ENCODE measurements at places on chromosomes 12 and 14. TPM values are rescaled to one million over a fixed set of nuclear protein-coding genes. Genes with fewer than 3 reads are reported as not detected.

- no peak for DNase-seq
These were observed 64.4 kb downstream of the DDX51 start for GRCh38 chr12:132079695-132080094.

DNA sequence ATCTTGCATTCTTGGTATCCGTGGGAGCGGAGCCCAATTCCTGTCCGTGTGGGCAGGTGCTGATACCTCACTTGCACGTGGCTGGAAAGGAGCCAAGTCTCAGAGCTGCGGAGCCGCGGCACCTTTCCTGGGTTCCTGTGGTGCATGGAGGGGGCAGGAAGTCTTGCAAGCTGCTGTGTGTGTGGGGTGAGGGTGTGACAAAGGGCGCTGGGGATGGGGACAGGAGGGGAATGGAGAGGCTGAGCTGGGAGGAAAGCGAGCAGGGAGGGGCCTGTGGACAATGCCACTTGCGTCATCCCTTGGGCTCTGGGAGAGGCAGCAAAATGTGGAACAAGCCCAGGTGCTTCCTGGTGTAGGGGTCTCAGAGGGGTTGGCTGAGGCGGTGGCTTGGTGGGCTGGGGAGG is 86.7 kb downstream of the CALM1 start:
- peak; percentile 33 for DNase-seq

Gene OASL
- 0.45 TPM for total RNA-seq

DNA sequence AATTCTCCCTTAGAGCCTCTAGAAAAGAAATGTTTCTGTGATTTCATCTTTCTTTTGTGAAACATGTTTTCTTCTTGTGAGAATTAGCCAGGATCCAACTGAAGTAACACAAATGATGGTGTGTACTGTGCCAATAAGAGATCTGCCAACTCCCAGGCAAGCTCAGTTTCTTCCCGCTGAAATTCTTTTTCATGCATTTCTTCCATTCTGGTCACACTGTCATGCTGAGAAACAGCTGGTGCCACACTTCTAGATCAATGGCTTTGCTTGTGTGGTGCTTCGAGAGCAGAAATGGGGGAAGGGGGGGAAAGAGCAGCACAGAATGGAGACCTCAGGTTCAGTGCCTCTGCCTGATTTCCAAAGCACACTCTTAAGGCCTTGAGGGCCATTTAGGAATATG is 41.4 kb upstream of the FGF6 start:
- no peak for DNase-seq

DNA sequence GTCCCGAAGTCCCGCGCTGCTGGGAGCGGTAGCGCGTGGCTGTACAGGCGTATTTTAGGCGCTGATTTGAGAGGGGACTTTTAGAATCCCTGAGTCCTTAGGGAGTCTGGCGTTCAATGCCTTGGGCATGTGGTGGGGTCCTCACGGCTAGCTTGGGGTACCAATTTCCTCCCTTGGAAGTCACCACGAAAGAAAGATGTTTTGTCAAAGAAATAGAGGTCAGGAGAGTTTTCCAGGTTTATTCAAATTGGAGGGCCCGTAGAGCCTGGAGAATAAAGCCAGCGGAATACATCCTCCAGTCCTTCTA is 63.9 kb downstream of the KLHL28 start:
- DNase-seq: no peak

Gene GYS2
- not detected for total RNA-seq

Gene TAS2R30
- 10.4 TPM for total RNA-seq

GRCh38 chr14:98950353-98950895 is 321.6 kb downstream of the BCL11B start:
- no peak for DNase-seq

GRCh38 chr14:82655770-82656169 is 1122.1 kb upstream of the SEL1L start:
- no peak for DNase-seq

Gene PIWIL1
- 0.22 TPM for total RNA-seq

DNA sequence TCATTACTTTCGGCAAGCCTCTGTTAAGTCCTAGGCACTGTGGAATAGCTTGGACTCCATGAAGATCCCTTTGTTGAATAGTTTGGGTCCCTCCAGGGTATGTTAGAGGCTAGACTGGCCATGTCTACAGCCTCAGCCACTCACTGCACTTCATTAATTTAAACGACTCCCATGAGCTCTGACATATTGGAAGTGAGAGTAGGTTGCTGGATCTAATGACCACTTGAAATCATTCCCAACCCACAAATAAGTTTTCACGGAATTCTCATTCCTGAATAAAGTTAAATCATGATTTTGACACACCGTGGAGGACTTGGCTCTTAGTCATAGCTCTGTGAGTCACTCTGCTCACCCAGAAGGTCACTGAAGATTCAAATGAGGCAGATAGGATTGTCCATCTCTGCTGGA is 21.4 kb upstream of the APPL2 start:
- DNase-seq: no peak

DNA sequence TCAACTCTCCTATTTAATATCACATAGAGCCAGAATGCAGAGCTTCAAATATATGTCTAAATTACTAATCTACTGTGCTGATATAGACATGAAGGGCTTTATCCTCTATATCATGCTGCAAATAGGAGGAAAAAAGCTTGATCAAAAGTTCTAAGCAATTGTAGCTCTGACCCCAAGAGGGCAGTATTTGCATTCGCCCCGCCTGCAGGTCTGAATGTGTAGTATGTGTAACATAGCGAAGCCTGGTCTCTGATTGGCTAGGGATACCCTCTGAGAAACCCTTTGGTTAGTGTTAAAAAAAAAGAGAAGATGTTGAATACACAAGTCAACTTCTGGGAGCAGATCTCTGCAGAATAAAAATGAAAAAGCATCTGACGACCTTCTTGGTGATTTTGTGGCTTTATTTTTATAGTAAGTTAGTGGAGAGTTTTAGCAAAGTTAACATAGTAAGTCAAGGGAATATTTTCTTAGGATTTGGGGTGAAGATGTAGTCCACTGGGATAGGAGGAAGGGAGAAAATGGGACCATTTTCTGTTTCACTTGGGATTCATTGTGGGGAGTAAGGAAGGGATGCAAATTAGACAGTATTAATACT is 151.6 kb upstream of the OR4E1 start:
- DNase-seq: no peak

Gene GPR84
- not detected for total RNA-seq

GRCh38 chr14:96509457-96510090 is 7.4 kb downstream of the PAPOLA start:
- no peak for DNase-seq

Gene AMN
- 2.7 TPM for total RNA-seq

Gene CLEC4C
- not detected for total RNA-seq

DNA sequence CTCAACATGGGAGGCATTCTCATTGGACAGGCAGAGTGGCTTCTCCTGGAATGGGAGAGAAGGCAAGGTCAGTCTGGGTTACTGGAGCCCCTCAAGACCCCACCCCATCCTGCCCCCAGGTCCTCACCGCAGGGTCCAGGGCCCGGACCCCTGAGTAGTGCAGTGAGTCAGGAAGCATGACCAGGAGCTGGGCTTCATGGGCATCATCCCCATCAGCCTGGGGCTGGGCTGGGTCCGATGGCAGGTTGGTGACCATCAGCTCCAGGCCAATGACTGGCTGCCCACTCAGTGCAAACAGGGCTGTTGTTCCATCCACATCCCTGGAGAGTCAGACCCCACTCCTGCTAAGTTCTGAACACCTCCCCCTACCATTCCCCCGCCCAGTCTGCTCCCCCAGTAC is 13.1 kb downstream of the ITGA7 start:
- DNase-seq: no peak

GRCh38 chr14:100769035-100769939 is 42.6 kb downstream of the DLK1 start:
- no peak for DNase-seq

- peak; percentile 36 for DNase-seq
These were observed at the start of gene RNU6-7 for GRCh38 chr14:32201816-32202490. Gene RNU6-7 (plus strand): TSS chr14:32202045.

DNA sequence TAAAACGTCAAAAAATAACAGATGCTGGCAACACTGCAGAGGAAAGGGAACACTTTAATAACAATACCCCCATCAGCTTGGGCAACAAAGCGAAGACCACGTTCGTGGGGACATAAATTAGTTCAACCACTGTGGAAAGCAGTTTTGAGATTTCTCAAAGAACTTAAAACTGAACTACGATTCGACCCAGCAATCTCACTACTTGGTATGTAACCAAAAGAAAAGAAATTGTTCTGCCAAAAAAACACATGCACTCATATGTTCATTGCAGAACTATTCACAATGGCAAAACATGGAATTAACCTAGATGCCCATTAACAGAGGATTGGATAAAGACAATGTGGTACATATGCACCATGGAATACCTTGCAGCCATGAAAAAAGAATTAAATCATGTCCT is 81.2 kb upstream of the RAP1B start:
- no peak for DNase-seq

DNA sequence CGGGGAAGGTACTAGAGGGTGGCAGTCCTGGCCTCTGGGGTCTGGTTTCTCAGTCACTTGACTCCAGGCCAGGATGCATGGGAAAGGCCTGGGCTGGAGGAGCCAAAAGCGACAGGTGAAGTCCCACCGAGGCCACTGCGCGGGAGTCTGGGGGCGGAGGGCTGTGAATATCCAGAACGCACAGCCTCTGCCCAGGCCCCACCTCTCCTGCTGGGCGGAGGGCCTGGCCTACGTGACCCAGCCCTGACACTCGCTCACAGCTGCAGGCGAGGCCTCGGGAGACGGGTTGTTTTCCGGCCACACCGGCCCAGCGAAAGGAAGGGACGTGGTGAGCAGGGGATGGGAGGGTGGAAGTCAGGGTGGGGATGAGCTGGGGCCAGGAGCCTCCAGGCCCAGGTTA is 91.2 kb downstream of the RFLNA start:
- DNase-seq: no peak

DNA sequence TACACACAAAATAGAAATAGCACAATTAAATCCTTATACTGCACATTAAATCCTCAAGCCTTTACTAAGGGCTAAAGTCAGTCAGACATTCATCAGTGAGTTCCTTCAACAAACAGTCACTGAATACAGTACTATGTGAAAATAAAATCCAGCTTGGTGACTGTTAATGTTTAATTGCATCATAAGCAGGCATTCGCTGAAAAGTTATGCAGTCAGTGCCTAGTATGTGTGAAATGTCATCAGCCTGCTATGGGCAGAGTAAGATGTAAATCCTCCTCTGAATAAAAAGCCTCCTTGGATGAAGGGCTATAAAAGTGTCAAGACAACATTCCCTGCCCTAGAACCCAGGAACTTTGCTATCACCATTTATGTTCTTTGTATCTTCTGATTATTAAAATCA is 116.4 kb downstream of the PRICKLE1 start:
- no peak for DNase-seq

GRCh38 chr14:44756554-44756953 is 205.2 kb downstream of the KLHL28 start:
- DNase-seq: no peak

DNA sequence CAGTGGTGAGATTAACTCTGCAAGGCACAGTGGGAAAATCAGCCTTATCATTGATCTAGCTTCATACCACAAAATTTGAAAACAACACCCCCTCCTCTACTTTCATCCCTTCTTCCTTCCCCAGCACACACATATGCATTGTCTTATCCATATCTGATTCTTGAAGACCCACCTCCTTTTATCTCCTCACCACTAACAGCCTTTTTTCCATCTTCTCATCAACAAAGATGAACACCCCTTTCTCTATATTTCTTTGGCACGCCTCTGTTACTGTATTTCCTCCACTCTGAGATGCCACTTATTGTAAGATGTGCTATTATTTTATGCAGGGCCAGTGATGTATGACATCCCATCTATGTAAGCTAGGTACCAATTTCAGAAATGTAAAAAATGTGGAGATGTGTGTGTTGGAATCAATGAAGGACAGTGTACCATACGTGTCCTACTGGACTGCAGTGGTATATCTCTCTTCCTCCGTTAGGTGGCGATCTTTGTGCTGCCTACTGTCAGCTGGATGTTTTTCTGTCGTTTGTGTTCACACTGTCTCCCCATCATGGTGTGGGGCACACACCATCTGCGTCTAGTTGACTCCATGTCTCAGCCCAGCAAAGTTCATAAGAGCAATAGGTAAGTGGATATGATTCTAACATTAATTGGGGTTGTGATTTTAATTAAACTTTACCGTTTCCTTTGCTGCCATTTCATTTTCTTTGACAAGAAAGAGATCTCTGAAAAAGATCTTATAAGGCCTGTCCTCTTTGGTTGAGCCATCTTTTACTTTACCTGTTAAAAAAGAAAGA is 24.0 kb downstream of the CCDC38 start:
- peak; percentile 11 for DNase-seq

- DNase-seq: no peak
These were observed 463.9 kb downstream of the GALC start for GRCh38 chr14:87529081-87529480.

Gene SERPINA1
- 16.4 TPM for total RNA-seq

DNA sequence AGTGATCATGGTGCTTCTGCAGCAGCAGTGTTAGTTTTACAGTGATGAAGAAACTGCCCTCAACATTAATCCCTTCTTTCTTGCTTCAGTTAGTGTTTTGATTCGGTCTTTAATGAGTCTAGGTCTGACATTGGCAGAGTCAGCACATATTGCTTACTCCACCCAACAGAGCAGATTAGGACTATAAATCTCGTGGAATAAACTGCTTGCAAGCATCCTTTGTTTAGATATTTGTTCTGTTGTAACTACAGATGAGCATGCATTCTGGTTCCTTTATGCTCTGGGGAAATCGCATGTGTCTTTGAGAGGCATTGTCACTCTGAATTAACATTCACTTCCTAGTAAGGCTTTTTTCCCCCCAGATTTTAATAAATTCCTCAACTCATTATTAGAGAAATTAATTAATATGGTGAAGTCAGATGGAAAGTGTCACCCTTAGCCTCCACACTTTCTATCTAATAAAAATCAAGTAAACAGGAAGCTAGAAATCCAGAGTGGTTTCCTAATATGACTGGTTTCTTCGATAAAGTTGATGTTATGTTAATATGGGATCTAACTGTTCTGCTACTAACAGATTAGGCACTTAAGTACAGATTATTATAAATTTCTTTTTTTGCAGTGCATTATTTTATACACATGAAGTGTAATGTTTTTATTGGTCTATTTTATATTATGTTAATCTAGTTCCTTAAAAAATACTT is 86.2 kb upstream of the SSTR1 start:
- no peak for DNase-seq

- DNase-seq: peak; percentile 91
These were observed 54.3 kb downstream of the MAP3K9 start for GRCh38 chr14:70754991-70755390.

Gene PARPBP
- 0.98 TPM for total RNA-seq
